ENCODE measurements at places on chromosomes 16 and 17. TPM values are rescaled to one million over a fixed set of nuclear protein-coding genes. Genes with fewer than 3 reads are reported as not detected.

The C16orf96 gene
- not detected for total RNA-seq

The ZNF469 gene
- 0.72 TPM for total RNA-seq

The PLA2G10 gene
- total RNA-seq = 0.22 TPM

The CD19 gene
- total RNA-seq = 0.07 TPM

The AOC3 gene
- total RNA-seq = not detected

The TOP2A gene
- 206 TPM for total RNA-seq

The ASGR1 gene
- total RNA-seq = 0.72 TPM

The OR3A3 gene
- not detected for total RNA-seq

The ZSCAN10 gene
- not detected for total RNA-seq

The SEPTIN1 gene
- not detected for total RNA-seq

The ZNF19 gene
- 1.7 TPM for total RNA-seq

The TLCD3B gene
- total RNA-seq = not detected
